Anterior cingulate cortex (tissue), 58 donors: ENCODE measurements at places on chromosomes 6 and 20.

GRCh38 chr6:168214586-168215104 lies 104.9 kb downstream of the DACT2 start:
- DNase-seq: no peak

DNA sequence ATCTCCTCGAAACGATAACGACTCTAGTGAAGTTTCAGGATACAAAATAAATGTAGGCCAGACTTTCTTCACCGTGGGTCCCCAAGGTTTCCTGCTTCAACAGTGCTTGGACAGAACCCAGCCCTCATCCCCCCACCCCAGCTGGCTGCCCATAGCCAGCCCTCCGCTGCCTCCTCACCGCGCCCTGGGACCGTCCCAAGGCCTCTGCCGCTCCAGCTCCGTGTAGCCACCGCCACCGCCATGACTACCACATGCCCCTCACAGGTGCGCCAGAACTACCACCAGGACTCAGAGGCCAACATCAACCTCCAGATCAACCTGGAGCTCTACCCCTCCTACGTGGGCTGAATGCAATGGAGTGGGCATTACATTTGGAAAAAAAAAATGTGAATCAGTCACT lies 42.2 kb upstream of the KIAA1586 start:
- DNase-seq: no peak

- no peak for DNase-seq
Observed at GRCh38 chr6:105433723-105434122, 30.8 kb upstream of the PREP start.

GRCh38 chr6:109478222-109478805 lies 4.7 kb downstream of the ZBTB24 start:
- no peak for DNase-seq

GRCh38 chr6:154500769-154501577 lies 9.5 kb downstream of the CNKSR3 start:
- no peak for DNase-seq

GRCh38 chr6:157741321-157741947 lies 81.6 kb upstream of the SNX9 start:
- no peak for DNase-seq

- no peak for DNase-seq
Observed at GRCh38 chr6:170199716-170200115, 91.2 kb downstream of the DLL1 start.

GRCh38 chr6:136225496-136225895 lies 24.6 kb downstream of the MTFR2 start:
- DNase-seq: no peak

- no peak for DNase-seq
Observed at GRCh38 chr6:2937627-2938003, 33.8 kb downstream of the SERPINB6 start.

GRCh38 chr6:3352678-3353077 lies 93.9 kb downstream of the PSMG4 start:
- no peak for DNase-seq
